Uterus (tissue), 4 donors: ENCODE measurements at places on chromosomes 1 and 21. TPM values are rescaled to one million over a fixed set of nuclear protein-coding genes. Genes with fewer than 3 reads are reported as not detected.

- DNase-seq, result no peak
These were observed 10.3 kb downstream of the NFIA start for GRCh38 chr1:61092642-61093041.

GRCh38 chr21:27837936-27838335 lies 871.0 kb upstream of the ADAMTS5 start:
- DNase-seq, result no peak

DNA sequence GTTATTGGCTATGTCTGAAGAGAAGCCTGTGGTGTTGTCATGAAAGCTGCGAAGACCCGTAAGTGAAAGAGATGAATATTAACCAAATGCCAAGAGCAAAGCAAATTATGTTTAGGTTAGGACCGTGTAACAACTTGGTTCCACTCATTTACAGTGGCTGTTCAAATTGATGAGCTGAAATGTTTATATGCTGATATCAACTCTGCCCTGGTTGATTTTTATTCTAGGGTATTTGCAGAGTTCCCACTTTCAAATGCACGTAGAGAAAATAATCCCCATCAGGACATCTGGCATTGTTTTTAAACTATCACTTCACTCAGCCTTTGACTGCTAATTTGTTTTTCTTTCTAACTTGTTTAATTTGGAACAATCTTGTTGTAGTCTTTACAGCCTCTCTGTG lies 581.6 kb upstream of the ADAMTS5 start:
- DNase-seq, result no peak

DNA sequence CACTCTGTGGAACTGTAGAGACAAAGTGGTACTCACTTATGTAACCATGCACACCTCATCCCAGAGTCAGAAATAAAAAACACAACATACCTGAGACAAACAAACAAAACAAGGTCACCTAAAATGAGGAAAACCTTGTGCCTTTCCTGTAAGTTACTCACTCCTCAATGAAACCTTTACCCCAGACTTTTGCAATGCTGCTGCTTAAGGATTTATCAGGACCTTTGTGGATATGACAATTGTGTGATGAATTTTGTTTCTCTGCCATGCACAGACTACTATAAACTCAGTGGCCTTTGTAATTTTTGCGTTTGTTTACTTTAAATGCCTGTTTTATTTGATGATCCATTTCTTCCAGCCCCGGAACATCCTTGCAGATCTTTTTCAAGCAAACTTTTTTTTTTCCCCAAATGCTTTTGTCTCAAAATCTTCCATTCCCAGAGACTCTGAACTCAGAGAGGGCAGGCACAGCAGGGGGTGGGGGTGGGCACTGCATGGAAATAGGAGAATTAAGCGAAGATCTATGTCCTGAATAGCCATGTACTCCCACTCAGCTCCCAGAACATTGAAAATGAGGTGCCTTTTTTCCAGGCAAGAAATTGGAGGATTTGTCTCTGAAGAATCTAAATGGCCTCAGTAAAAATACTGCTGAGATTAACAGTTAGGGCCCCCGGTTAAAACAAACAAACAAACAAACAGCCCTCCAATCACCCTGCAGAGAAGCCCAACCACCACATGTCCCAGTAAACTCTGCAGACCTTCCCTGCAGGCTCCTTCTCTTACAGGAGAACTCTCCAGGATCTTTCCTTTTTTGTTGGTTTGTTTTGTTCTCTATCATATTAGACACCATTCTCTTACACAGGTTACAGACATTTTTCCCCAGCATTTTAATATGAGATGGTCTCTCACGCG lies 22.6 kb upstream of the SIM2 start:
- DNase-seq, result no peak

GRCh38 chr21:44272284-44272858 lies 10.7 kb upstream of the DNMT3L start:
- no peak for DNase-seq

GRCh38 chr1:202697038-202697437 lies 13.2 kb downstream of the SYT2 start:
- DNase-seq, result no peak

DNA sequence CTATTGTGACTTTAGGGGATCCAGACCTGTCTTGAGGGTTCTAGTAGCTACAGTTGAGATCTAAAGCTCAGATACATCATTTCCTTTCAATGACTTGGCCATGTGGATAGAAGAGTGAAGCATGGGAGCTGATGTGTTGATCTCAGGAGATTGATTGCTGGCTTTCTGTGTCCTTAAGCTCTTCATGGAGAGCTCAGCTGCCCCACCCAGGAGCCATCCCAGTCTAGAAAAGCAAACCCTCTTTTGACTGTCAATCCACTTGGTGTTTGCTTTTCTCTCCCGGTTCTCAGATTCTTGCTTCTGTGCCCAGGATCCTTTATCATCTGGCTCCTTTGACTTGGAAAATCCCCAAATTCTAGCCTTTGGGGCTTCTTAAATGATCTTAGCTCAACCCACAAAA lies 87.2 kb downstream of the ATP1A1 start:
- DNase-seq, result no peak

The PDZK1 gene
- total RNA-seq, result not detected
